ENCODE measurements at places on chromosomes 4 and X.

GRCh38 chr4:168831919-168832762 is 177.9 kb downstream of the CBR4 start:
- peak; percentile 66 for DNase-seq

- no peak for DNase-seq
Measured at GRCh38 chrX:11352296-11352741, 59.1 kb downstream of the AMELX start.

GRCh38 chr4:51858605-51859202 is 15.8 kb downstream of the DCUN1D4 start:
- no peak for DNase-seq

- no peak for DNase-seq
Measured at GRCh38 chrX:9476810-9477575, 12.1 kb downstream of the TBL1X start.

GRCh38 chr4:7987148-7987989 is 47.7 kb upstream of the AFAP1 start:
- peak; percentile 82 for DNase-seq

DNA sequence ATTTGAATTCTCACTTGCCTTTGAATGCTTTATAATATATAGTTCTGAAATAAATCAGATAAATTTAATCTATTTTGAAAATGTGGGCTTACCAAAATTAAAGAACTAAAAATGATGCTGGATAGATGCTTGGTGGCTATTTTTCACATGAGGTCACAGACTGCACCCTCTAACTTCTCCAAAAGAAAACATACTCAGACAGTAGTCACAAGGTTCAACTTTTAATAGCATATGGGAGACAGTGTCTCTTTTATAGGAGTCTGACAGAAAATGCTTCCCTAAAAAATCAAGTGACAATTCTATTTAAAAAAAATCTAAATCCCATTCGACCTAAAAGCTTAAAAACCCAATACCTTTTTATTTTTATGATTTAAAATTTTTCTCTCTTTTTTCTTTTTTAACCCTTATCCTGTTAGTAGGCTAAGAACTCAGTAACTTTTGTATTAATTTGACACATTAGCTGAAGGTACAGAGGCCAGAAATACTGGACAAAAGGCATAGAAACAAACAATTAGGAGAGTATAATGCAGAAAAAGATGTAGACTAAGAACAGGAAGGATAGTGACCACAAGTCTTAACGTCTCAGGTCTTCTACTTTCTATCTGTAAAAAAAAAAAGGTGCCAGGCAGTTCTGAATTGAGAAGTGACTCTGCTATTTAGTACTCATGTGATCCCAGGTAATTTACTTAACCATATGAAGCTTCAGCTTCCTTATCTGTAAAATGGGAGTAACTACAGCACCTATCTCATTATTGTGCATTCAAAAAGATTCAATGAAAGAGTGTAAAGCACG is 7.6 kb downstream of the TIGD4 start:
- DNase-seq, result no peak

DNA sequence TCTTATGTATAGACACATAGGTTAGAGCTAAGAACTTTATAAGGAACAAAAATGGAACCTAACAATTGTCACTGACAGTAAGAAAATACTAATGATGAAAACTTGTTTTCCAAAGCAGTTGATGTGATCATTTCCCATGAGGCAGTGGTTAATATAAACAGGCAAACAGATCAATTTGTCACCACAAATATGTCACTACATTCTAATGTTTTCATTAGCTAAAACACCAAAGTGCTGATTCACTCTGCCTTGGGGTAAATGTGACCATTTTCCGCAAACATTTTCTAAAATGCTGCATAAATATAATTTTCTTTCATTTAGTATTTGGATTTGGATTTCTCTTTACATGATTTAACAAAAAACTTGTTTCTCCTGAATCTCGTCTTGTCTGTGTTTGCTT is 408.9 kb upstream of the CTSO start:
- no peak for DNase-seq

DNA sequence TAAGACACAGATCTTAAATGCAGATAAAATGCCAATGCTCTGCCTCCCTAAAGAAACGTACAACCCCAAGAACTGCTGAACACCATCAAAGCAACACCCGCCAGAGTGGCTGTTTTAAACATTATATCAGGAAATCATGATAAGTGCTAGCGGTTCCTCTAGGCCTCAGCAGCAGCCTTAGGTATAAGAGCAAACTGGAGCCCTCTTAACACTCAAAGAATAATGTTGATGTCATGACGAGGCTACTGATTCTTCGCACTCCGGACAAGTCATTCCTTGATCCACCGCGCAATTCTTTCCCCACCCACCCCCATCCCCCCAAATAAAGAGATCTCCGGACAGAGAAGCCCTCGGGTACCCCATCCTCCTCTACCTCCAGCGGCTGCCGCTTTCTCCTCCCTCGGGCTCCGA is 507 bp downstream of the LIN54 start:
- DNase-seq, result no peak

DNA sequence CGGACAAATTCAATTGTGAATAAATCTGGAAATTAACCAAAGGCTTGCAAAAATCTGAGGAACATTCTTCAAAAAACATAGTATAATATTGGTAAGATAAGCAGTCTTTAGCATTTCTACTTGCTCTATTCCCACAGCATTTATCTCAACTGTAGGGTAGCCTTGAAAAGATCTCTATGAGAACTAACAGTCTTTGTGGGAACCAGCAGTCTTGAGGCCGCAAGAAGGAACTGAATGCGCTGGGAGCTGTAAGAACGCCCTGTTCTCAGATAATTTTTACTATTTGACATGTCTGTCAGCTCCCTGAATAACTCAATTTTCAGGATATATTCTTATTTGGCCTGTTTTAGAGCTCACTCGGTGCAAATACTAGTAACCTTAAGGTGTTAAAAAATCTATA is 519.3 kb upstream of the CXorf51A start:
- DNase-seq, result no peak

GRCh38 chr4:57430726-57431125 is 320.5 kb upstream of the IGFBP7 start:
- DNase-seq, result no peak

DNA sequence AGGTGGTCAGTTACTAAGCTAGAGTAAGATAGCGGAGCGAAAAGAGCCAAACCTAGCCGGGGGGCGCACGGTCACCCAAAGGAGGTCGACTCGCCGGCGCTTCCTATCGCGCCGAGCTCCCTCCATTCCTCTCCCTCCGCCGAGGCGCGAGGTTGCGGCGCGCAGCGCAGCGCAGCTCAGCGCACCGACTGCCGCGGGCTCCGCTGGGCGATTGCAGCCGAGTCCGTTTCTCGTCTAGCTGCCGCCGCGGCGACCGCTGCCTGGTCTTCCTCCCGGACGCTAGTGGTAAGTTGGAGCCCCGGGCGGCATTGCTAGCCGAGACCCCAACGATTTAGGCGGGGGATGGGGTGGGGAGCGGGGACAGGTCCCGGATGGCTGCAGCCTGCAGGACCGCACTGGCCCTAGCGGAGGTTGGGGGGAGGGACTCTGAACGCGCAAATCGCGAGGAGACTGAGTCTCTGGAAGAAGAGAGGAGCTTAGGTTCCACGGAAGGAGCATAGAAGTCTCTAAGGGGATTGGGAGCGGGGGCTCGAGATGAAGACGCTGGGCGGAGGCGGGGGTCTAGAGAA is 573 bp downstream of the HTR2C start:
- DNase-seq, result peak; percentile 31

DNA sequence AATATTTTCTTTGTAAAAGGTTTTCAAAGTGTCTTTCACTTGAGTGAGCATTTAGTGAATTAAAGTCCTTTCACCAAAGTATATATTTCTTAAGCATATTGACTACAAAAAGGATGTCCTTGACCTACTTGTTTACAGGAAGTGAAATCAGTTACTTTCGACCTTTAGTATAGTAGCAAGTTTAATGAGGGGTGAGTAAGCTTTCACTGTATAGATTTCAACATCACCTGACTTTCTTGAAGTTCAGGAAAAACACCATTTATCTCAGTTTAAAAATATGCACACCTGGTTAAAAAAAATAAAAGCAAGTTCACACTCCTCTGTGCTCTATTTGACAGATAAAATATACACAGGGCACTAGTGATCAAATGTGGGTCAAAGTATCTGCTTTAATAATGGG is 88.1 kb downstream of the CCSER1 start:
- DNase-seq, result no peak

DNA sequence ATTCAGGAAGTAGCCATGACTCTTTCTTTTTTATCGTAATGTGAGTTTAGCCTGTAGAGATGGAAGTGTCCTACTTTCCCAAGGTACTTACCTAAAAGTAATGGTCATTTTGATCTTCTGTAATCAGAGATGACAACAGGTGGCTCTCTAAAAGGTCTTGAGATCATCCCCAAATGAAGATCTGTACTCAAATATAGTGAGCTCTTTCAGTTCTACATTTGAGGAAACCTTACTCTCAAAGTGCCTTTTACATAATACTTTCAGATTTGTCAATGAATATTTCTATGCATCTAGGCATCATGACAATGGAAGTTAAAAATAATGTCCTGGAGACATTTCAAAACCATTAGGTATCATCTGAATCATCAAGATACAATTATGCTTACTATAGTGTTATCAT is 17.2 kb upstream of the MND1 start:
- DNase-seq, result no peak

GRCh38 chr4:122959981-122960610 is 37.7 kb upstream of the NUDT6 start:
- no peak for DNase-seq

- no peak for DNase-seq
Measured at GRCh38 chr4:123121241-123121907, 199.0 kb upstream of the NUDT6 start.

- no peak for DNase-seq
Measured at GRCh38 chr4:2991243-2991642, 27.9 kb downstream of the GRK4 start.

DNA sequence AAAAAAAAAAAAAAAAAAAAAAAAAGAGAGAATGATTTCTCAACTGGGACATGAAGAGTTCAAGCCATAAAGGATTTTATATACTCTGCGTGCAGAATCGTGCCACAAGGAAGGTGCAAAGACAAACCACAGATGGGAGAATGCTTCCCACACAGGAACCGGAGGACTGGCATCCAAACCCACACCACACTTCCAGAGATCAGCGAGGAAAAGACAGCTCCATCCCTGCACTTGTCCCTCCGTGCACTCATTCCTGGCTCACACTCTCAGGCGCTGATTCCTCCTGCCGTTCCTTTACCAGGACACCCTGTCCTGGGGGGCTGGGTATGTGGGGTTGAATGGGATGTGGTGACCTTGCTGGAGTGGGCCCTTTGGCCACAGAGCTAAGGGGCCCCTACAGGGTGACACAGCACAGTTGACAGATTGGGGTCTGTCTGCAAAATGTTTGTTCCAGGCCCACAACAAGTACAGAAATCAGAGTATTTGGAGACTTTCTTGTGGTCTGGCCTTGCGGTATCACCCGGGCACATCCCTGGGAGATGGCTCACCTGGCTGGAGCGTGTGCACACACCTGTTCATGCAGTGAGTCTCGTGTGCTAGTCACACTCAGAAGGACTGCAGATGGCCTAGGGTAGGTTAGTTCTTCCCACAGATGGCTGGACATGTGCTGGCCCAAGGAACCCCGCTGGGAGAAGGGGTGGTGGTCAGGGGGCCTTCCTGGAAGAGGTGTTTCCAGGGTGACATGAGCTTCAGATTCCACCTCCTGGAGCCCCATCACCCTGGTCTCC is 55.4 kb upstream of the GPR78 start:
- no peak for DNase-seq

DNA sequence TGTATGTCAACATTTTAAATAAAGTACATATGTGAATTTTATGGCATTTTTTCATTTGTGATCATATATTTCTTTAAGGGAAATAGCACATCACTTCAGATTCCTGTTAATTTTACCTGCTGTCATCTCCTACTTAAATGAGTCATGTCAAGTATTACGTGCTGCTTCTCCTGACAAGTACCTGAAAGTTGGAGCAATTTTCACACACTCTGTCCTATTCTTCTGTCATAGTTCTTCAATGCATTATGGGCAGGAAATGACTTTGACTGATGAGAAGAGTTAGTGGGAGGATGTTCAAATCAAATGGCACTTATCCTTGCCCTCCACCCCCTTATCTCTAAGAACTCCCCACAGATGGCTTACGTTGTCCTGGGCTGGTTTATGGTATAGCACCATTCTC is 64.2 kb upstream of the SYTL5 start:
- DNase-seq, result no peak

GRCh38 chrX:110211340-110211739 is 106.5 kb downstream of the AMMECR1 start:
- DNase-seq, result no peak

DNA sequence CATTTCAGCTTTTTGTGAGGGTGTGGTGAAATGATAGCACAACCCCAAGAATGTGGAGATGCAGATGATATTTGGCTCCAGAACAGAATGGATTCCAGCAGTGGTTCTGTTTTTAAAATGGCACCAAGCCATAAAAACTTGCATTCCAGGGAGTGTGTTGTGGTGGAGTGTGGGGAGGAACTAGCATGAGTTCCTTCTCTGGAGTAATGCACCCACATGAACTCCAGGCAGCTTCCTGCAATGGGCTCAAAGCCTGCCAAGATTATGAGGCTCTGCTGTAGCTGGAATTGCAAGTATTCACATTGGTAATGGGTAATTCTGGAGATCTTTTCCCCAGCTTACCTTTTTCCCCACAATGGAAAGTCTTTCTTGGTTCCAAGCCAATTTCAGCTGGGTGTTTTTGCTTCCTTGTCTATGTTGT is 161.4 kb downstream of the RAB28 start:
- DNase-seq, result no peak

- no peak for DNase-seq
Measured at GRCh38 chr4:78018271-78019049, 38.7 kb upstream of the FRAS1 start.

- DNase-seq, result no peak
Measured at GRCh38 chr4:134018846-134019245, 182.7 kb downstream of the PABPC4L start.

GRCh38 chr4:60840020-60840419 is 360.1 kb upstream of the ADGRL3 start:
- no peak for DNase-seq

DNA sequence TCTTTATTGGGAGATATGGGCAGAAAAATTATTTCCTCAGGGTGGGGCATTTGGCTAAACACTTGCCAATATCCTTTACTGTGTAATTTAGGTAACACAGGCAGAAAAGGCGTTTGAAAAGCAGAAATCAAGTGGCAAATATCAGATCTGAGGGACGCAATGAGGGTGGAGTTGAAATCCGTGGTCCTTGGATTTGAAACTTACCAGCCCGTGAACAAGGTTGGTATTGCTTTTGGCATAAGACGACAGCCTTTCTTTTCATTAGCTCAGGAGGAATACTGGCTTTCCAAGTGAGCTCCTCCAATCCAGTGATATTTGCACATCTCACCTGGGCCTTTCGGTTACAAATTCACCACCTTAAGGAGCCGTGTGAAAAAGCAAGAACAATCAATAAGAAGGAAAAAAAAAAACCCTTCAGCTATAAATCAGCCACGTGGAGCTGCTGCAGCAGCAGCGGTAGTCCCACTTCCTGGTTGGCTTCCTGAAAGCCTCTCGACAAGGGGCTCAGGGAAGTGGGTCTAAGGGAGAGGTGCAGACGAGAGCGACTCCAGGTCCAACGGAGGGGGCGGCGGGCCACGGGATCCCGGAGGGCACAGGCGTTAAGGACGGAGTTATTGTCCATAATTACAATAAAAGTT is 734 bp upstream of the GALNT7 start:
- peak; percentile 53 for DNase-seq

GRCh38 chr4:52014903-52015302 is 5.3 kb downstream of the LRRC66 start:
- no peak for DNase-seq

- peak; percentile 2 for DNase-seq
Measured at GRCh38 chrX:66110112-66110511, 53.9 kb upstream of the HEPH start.

- DNase-seq, result no peak
Measured at GRCh38 chrX:39491548-39492297, 606.0 kb downstream of the BCOR start.
